ENCODE measurements at places on chromosomes 2 and 18.

GRCh38 chr2:143524559-143525401 is 395.6 kb downstream of the ARHGAP15 start:
- DNase-seq, result no peak

DNA sequence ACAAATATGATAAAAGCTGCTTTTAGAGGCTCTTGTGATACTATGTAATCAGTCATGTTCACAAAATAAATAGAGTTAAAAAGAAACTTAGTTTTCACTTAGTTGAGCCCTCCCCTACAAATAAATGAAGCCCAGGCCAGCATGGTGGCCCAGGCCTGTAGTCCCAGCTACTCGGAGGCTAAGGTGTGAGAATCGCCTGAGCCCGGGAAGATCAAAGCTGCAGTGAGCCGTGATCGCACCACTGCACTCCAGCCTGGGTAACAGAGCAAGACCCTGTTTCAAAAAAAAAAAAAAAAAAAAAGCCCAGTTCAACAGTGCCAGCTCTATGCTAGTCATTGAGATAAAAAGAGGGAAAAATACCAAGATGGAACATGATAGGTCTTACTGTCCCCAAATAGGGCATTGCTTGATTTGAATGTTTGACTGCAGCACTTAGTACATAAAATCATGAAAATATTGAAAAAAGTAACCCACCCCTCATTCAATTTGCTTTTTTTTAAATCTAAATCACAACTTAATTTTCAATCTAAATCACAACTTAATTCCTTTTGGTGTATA is 1.5 kb downstream of the ASNSD1 start:
- DNase-seq, result no peak

DNA sequence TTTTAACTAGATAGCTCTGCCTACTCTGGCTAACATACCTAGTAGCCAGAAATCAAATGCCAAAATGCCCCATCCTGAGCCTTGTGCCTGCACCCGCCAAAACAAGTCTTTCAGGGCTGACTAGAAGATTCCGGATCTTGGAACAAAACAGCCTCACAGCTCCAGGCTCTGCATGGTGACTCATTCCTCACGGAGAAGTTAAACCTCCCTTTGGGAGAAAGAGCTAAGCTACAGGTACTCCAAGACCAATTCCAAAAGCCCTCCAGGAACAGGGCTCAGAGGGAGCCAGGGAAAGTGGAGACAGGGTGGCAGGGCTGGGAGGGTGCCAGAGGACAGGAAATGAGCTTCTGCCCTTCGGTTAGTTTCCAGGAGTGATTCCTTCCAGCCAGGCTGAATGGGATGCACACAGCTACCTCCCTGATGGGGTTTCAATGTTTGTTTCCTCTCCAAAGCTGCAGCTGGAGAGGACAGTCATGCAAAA is 295.6 kb downstream of the TNS1 start:
- no peak for DNase-seq

DNA sequence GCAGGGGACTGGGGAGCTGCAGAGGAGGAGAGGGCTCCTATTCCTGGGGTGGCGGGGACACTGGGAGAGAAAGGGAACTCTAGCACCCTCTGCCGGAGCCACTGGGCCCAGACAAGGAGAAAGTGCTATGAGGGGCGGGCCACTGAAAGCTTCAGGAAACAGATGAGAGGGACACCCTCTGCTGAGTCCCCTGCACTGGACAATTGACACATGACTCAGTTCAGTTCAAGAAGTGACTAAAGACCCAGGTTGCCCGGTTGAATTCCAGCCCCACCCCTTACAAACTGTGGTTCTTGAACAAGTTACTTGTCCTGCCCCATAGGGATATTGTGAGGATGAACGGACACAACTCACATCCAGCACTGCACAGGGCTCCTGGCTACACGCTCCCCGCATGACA is 5.0 kb downstream of the RUFY4 start:
- no peak for DNase-seq

GRCh38 chr2:858646-859045 is 92.0 kb upstream of the SNTG2 start:
- no peak for DNase-seq

DNA sequence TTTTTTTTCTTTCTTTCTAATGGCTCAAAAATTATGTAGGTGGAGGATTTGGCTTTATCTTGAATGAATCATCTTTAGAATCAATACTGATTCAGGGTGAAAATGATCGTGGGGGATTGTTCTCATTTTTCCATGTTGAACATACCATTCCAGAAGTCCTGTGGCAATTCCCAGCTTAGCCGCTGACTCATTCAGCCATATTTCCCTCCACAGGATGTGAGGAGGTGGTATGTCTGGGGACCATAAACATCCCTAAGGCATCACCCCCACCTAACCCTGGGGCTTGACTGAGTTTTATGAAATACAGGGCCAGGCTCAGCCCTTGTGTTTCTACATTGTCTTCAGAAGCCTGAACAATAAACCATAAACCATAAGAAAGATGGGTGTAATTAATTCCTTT is 92.7 kb upstream of the FN1 start:
- no peak for DNase-seq

GRCh38 chr2:65320946-65321345 is 93.3 kb downstream of the ACTR2 start:
- no peak for DNase-seq

DNA sequence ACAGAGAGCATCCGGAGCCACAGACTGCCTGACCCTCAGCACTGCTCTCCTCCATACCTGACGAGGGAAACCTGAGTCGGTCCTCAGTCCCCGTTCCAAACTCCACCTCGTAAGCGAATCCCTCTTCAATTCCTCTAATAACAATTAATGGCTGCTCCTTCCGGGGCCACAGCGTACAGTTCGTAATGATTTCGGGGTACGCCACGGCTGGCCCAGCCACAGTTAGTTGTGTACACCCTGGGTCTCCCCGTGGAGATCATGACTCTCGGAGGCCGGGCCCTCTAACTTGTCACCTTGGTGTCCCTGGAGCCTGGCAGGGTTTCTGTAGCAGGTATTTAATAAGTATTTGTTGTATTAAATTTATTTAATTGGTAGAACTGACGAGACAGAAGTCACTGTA is 121.5 kb downstream of the EIPR1 start:
- DNase-seq, result no peak

DNA sequence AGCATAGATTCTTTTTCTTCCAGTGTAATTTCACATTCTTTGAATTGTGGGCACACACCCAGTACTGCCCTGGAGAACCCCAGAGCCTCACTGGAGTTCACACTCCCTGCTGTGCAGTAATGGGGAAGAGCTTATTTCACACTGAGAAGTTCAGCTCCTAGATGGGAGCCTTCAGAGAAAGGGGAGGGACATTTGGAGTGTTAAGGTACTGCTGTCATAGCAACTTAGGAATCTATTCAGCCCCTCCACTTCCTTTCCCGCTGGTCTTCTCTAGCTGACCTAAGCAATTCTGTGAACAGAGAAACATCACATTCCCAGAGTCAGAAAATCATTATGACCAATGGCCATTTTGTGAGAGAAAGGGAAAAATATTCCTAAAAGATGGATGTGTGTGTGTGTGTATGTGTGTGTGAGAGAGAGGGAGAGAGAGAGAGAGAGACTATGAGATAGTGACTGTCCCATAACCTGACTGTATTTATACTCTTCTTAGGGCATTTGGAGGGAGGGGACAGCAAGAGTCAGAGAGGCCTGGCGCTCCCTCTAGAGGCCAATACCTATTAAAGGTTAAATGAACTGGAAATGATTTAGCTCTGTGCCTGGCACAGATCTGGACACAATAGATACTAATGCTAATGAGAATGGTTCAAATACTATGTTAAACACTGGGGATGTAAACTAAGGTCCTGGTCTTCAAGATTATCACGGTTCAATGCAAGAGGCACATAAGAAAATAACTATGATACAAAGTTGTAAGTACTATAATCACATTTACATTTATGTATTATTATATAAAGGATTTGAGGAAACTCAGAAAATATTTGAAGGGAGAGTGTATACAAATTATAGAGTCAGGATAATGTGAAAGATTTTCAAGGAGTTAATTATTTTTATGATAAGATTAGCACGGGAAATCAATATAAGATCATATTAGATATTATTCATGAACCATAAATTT is 41.5 kb upstream of the RPE start:
- no peak for DNase-seq

- DNase-seq, result no peak
Observed at GRCh38 chr2:171341394-171342066, 92.3 kb downstream of the METTL8 start.

DNA sequence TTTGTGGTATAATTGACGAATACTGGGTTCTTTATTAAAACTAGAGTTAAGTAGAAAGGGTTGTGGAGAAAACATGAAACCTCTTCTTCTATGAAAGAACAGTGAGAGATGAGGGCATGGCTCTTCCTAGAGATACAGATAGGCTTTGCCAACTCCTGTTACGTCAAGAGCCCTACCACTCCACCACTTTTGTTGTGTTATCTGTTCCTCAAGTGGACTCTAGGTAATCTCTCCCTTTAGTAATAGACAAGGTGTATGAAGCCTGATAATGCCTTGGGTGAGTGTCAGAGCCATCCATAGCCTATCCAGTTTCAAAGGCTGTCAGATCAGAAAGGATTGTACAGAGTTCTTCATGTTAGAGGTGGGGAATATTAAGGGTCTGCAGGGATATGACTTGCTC is 176.4 kb downstream of the SETBP1 start:
- DNase-seq, result no peak

DNA sequence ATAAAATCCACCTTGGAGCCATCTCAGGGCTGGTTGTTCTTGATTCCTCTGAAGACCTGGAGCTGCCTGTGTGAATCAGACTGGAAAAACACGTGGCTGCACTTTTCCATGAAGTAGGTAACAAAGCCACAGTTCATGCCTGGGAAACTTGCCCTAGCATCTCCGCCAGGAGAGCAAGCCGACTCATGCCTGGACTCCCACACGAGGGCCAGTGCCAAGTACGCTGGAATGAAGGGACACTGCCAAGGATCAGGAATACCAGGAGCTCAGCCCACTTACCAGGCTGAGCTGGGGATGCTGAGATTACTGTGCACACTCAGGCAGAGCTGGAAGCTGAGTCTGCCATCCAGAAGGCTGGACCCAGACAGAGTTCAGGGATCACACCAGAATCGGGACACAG is 10.9 kb upstream of the FHL2 start:
- no peak for DNase-seq

GRCh38 chr2:43486603-43487002 is 109.2 kb downstream of the THADA start:
- no peak for DNase-seq

- no peak for DNase-seq
Observed at GRCh38 chr2:11528228-11528627, 5.6 kb upstream of the GREB1 start.

GRCh38 chr18:24346254-24346653 is 51.4 kb downstream of the OSBPL1A start:
- DNase-seq, result no peak

DNA sequence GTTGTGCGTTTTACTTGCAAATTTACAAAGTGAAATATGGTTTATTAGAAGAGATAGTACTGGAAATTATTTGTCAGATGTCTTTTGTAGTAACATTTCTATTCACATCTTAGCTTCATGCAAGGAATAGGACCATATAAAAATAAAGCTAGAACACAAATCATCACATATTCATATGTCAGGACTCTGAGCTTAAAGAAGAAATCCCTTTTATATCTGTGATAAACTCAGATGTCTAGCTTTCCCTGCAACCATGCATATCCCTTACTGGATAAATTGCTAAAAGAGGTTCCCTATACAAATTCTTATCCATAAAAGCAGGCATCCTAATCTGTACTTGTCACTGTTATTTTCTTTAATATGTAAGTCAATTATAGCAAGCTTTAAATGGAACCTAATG is 178.5 kb downstream of the NRXN1 start:
- DNase-seq, result no peak

DNA sequence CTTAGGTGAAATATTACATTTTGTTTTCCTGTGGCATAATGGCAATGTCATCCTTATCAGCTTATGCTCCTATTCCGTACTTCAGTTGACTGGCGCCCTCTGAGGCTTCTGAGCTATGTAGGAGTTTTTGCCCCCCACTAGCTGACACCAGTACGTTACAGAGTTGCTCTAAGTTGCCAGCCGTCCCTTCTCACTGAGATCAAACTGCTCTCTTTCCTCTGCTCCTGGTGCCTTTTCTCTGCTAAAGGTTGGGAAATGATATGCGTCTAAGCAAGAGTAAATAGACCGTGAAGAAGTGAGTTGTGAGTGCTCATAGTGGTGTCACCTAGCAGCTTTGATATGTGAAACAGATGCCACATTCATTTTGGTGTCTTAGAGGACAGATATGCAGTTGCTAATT is 99.2 kb downstream of the RAPGEF4 start:
- no peak for DNase-seq

GRCh38 chr18:48039769-48040215 is 109.3 kb upstream of the SMAD2 start:
- no peak for DNase-seq

DNA sequence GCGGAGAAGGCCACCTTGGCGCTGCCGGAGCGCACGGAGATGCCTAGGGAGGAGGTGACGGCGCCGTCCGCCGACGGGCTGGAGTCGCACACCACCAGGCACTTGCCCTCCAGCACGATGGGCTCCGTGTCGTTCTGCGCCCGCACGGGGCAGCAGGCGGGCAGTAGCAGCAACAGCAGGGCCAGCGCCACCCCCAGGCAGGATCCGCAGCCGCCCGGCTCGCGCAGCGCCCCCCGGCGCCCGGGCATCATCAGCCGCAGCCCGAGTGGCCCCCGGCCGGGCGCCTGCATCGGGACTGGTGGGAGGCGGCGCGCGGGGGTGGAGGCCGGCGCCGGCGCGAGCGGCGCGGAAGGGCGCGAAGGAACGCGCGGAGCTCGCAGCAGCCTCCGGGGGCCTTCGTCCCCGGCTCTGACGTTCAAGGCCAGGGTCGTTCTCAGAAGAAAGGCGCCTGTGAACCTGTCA is 2.2 kb downstream of the CBLN2 start:
- DNase-seq, result no peak

- DNase-seq, result no peak
Observed at GRCh38 chr2:150646746-150647145, 159.3 kb upstream of the RND3 start.

GRCh38 chr2:129354631-129355030 is 624.8 kb upstream of the RAB6C start:
- no peak for DNase-seq

GRCh38 chr2:64538764-64539433 is 14.8 kb downstream of the AFTPH start:
- no peak for DNase-seq

- no peak for DNase-seq
Observed at GRCh38 chr2:176830362-176830761, 382.2 kb upstream of the HNRNPA3 start.

DNA sequence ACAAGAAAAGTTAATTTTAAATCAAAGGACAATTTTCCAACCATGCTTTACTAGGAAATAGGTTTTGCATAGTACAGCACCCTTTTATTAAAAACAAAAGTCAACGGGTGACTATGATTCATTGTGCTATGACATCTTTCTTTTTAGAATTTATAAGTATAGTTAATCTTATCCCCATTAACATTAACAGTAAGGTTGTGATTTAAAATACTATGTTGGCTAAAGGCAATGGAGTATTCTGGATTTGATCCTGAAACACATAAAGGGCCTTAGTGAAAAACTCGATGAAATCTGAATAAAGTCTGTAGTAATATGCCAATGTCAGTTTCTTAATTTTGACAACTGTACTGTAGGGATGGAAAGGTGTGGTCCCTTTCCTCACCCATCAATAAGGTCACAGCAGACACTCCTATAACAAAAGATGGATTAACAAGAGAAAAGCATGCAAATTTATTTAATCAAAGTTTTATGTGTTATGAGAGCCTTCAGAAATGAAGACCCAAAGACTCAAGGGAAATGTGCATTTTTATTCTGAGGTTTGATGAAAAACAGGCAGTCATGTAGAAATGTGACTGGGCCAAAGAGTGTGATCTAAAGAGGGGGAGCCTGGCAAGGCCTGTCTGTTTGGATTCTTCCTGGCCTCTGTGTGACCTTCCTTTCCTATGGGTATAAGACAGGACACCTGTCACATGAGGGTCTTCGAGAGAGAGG is 731.4 kb downstream of the TSN start:
- DNase-seq, result no peak

All from activated T-helper 1 cell treated with anti-CD3 and anti-CD28 coated beads, Interleukin-2, amount 50 U/mL, for 16 hours (primary cell).